ENCODE measurements at places on chromosomes 3 and 15.

DNA sequence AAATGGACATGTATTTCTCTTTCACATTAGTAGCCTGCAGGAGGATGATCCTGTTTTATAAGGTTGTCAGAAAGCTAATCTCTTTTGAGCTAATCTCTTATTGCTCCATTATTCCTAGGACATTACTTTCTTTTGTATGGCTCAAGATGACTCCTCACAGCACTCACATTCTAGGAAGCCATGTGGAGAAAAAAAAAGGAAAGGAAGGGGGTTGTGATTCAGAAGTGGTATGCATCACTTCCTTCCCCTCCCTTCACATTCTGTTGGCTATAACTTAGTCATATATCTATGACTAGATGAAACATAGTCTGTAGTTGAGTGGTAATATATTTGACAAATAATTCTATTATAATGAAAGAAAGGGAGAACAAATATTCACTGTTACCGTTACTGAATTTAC lies 168.8 kb upstream of the TTC14 start:
- peak; percentile 96 for DNase-seq

GRCh38 chr3:41881233-41881821 lies 80.6 kb downstream of the ULK4 start:
- peak; percentile 55 for DNase-seq

GRCh38 chr3:4900298-4900697 lies 78.9 kb upstream of the BHLHE40 start:
- no peak for DNase-seq

DNA sequence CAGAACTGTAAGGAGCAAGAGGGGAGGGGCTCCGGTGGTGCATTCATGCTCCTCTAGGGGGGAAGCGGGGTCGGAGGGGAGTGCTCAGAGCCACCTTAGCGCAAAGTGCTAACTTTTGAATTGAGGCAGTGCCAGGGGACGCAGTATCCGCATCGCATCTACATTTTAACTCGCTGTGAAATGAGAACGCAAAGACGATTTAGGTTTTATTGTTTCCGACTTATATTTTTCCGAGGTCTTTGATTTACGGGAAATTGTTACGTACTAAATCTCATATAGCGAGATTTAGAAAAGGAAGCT lies 212 bp downstream of the TCAIM start:
- DNase-seq: no peak

DNA sequence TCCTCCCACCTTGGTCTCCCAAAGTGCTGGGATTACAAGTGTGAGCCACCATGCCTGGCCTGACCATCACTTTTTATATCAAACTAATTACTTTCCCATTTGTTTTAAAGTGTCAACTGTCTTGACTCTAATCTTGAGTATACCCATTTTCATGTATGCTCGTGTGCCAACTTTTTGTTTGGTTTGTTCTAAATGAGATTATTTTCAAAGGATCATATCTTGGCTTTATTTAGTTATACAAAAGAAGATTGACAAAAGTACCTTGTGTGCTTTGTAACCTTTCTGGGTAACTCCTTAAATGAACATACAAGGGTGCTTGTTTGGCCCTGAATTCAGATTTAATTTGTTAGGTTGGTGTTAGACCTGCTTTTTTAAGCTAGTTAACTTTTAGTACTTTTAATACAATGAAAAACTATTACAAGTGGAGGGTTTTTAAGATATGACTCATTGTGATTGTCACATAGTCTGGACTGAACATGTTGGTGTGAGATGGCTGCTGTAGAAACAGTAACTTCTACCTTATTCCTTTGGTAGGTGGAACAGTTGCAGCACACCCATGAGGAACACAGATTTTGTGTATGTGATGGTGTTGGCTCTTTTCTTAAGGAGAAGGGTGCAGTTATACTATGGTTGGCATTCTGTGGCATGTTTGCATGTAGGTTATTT lies 10.7 kb downstream of the KIF23 start:
- no peak for DNase-seq

GRCh38 chr3:152811974-152812760 lies 22.8 kb upstream of the P2RY1 start:
- no peak for DNase-seq

DNA sequence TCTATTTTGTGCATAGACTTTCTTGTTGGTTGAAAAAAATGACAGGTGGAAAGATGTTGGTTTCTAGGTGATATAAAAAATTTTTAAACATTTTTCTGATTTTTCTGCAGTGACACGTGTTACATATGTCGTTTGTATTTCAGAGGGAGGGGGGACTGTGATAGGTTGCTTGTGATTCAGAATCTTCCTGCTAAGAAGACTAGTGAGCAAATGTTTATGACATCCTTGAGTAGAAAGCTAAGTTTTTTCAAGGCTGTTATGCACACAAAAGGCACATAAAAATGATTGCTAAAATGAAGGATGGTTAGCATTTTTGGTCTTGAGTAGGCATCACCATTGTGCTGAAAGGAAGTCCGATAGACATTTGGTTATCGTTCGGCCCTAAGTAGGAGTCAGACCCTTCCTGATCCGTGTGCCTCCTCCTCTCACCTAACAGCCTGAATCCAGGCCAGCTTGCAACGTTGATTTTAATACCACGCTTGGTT lies 1.5 kb downstream of the ZNF639 start:
- DNase-seq: peak; percentile 63

GRCh38 chr15:100809587-100809986 lies 70.0 kb upstream of the ALDH1A3 start:
- peak; percentile 21 for DNase-seq

DNA sequence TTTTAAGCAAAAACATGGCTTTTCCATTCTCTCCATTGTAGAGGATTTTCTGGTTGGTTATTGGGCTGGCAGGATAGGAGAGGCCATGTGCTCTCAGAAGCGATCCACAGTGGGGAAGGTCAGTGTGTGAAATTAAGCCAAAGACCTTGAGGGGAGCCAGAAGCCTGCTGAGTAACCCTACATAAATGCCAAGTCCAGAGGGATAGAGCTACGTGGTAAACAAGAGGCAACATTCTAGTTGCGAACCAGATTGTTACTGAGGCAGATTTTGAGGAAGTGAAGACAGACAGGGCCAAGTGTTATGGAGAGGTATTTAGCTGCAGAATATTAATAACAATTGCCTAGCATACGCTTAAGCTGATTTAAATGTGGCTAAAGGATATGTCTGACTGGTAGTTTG lies 592.8 kb upstream of the GBE1 start:
- no peak for DNase-seq

GRCh38 chr3:108202834-108203233 lies 19.4 kb downstream of the IFT57 start:
- DNase-seq: peak; percentile 15

- DNase-seq: peak; percentile 35
These were observed 108.3 kb downstream of the TOP2B start for GRCh38 chr3:25556447-25556846.

DNA sequence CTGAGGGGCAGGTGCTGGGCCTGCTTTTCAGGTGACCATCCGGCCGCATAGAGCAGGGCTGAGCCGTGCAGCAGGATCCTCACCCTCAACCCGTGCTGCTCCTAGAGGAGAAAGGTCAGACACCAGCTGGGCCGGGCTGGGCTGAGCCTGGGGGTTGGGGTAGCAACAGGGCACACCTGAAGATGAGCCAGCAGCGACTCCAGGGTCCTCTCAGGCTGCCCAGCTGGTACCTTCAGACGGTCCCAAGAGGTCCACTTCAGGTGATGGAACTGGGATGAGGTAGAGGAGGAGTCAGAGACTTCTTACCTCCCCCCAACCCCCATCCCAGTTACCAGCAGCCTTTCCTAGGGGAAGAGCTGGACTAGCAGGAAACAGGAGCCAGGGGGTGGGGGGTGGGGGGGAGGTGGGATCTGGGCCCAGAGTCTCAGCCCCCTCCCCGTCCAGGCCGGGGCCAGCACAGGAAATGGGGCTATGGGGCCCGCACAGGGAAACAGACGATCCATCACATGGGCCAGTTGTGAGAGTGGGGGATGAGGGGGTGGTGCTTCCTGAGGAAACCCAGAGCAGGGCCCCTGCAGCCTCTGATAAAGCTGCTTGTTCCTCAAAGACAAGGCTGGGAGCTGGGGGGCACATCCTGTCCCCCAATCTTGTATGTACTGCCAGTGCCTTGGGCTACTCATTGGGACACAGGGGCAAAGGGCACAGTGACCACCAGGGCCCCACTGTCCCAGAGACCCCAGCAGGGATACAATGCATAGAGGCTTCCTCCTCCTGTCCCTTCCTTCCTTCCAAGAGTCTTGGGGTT lies 3.0 kb downstream of the INKA1 start:
- DNase-seq: no peak

DNA sequence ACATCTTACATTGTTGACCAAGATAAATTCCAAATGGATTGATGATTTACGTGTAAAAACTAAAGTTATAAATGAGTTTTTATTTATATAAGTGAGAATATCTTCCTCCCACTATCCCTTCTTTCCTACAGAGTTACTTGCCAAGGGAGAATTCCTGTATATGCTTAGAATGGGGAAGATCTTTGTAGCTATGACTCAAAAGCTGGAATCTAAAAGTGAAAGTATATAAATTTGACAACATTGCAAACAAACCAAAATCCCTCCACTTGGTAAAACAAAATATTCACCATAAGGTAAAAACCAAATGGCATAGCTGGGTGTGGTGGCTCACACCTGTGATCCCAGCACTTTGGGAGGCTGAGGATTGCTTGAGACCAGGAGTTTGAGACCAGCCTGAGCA lies 52.7 kb upstream of the GCNT3 start:
- peak; percentile 39 for DNase-seq

GRCh38 chr15:64151727-64152506 lies at the start of gene SNX22:
SNX22 (plus strand) TSS chr15:64151731; CDS start chr15:64151776, 45 bp downstream.
- DNase-seq: peak; percentile 11

GRCh38 chr3:170961616-170962400 lies 53.4 kb upstream of the EIF5A2 start:
- peak; percentile 61 for DNase-seq

DNA sequence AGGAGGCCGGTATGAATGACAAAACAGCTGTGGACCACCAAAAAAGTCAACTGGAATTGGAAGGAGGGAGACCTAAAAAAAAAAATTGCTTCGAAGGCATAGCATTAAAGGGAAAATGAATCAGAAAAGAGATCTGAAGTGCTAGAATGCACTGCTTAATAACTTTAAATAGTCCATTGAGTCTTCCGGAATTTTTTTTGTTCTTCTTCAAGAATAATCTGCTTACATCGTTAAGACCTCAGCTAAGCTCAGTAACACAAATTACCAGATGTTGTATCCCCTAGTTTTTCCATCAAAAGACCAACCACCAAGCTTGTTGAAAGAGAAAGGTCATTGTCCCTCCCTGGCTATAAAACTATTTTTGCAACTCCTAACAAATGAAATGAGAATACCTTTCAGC lies 560.5 kb downstream of the NR2F2 start:
- no peak for DNase-seq

GRCh38 chr15:58467121-58467721 lies 35.4 kb downstream of the LIPC start:
- no peak for DNase-seq

DNA sequence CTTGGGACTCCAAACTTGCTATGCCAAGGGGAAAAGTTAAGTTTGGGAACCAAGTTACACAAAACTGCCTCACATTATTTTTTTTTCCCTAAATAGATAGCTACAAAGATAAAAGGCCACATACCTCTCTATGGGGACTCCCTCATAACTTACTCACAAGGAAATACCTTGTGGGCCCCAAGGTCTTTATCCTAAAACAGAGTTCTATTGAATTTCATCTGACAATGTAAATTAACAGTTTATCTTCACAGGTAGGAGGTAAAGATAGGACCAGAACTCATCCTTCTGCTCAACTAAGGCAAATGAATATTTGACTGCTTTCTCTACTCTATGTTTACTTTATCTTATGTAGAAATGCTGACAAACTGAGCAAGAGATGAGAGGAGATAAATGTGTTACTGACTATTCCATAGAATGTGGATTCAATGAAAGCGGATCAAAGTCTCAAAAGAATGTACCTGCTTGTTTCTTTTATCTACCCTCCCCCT lies 1278.0 kb downstream of the OTOL1 start:
- no peak for DNase-seq

DNA sequence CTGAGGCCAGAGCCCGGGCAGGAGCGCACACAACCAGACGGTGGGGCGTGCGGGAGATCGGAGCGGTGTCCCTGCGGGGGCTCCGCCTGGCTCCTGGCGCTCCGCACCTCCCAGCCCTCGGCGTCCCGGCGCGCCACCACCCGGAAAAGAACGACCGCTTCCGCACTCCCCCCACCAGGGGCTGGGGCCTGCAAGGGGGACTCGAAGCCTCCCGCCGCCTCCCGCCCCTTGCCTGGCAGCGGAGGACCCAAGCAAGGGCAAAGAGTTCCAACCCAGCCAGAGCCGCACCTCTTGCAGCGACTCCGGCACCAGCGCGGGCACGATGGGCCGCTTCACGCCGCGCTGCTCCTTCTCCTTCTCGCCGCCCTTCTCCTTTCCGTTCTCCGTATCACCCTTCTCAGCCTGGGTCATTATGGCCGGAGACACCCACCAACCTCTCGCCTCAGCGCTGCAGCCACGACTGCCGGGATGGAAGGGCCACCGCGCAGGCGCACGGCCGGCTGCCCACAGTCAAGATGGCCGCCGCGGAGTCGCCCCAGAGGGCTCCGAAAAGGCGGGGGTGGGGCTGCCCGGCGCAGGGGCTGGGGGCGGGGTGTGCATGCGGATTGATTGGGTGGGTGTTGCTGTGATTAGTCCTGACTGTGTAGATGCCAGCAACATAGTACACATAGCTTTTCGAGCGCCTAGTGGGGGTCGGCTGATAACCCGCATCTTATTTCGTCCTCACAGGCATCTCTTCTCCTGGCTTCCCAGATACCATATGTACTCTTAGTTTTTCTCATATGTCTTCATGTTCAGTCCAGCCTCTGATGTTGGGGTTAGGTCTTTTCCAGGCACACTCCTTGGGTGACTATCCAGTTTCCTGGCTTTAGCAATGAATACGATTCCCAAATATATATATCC lies at the start of gene ACTR8:
ACTR8 (minus strand) TSS at position 462 of the 903 bp plus-strand sequence; CDS start at position 411, 51 bp downstream.
- peak; percentile 81 for DNase-seq

- peak; percentile 75 for DNase-seq
These were observed 181.0 kb downstream of the ATG7 start for GRCh38 chr3:11452885-11453847.

GRCh38 chr3:128946411-128946810 lies 47.5 kb downstream of the CFAP92 start:
- DNase-seq: no peak

- DNase-seq: peak; percentile 65
These were observed 450.1 kb upstream of the THBS1 start for GRCh38 chr15:39130556-39131379.

- DNase-seq: no peak
These were observed 166.6 kb downstream of the TLE3 start for GRCh38 chr15:69931156-69931555.

DNA sequence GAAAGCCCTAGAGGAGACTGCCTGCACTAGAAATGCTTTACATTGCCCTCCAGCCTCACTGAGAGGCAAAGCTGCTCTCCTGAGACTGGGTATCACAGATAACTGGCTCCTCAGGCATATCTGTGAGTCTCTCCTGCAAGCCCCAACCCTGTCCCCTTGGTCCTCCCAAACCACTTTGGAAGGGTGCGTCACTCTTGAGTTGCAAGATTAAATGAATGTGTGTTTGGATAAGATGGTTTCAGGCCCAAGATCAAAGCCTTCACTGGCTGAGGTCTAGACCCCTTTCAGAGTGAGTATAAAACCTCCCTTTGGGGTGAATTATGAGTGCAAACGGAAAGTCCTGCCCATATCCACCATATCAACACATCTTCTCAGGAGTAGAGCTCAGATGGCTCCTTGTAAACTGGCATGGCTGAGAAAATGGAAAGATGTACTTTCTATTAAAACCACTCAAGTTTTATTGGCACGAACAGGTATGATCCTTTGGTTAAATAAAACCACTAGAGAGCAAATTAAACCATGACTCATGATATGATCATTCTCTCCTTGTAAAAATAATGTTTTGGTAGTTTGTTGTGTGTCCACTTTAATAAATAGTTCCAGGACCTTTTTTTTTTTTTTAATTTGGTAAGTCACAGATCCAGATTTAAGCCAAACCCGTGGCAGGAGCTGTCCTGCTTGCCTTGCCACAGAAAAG lies 164.0 kb downstream of the CHST2 start:
- peak; percentile 38 for DNase-seq
